Activated CD8-positive, alpha-beta memory T cell treated with anti-CD3 and anti-CD28 coated beads, Interleukin-2, amount 50 U/mL, for 48 hours (primary cell): ENCODE measurements at places on chromosomes 13 and 19.

GRCh38 chr13:76790526-76790925, 95.7 kb downstream of the KCTD12 start:
- no peak for DNase-seq

GRCh38 chr19:44648631-44649251, 5.0 kb downstream of the PVR start:
- no peak for DNase-seq

GRCh38 chr13:34294483-34295129, 476.7 kb downstream of the RFC3 start:
- DNase-seq = no peak

DNA sequence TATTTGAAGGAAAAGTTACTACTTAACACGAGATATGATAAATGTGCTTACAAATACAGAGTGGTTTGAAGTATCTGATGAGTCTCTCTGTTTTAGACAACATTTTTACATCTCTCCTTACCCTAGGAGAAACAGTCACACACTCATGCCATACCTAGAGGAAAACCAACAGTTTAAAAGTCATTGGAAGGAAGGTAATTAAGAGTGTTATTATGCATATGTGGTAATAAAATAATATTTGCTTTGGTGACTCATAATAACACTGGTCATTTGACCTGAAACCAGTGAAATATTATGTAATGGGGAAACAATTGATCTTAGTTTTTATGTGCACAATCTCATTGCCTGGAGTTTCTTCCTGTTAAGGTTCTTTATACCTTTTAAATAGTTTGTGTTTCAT, 136.9 kb upstream of the SOX21 start:
- no peak for DNase-seq

GRCh38 chr19:38977445-38978325, 2.1 kb upstream of the FBXO17 start:
- DNase-seq = peak; percentile 79

DNA sequence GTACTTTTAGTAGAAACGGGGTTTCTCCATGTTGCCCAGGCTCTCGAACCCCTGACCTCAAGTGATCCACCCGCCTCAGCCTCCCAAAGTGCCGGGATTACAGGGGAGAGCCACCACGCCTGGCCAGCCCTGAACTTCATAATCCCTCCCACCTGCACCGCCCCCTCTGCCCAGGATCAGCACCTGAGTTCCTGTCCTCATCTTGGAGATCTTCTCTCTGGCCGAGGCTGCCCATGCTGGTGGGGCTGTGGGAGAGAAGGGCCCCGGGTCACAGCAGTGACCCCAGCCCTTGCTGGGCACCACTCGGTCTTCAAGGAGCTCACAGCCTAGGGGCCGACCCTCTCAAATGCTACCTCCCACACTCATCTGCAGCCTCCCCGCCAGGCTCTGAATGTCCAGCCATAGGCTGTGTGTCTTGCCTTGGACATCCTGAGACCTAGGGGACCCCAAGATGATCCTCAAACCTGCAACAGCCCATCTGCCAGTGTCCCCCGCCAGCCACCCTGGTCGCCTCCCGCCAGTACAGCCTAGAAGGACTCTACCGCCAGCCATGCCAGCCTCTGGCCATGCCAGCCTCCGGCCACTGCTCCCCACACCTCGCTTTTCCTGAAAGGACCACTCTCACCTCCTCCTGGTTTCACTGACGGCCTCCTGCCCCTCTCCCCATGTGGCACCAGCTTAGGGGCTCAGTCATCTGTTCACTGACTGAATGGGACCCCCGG, 1.5 kb downstream of the ATP8B3 start:
- DNase-seq = no peak

- no peak for DNase-seq
These were observed 54.8 kb upstream of the SOX1 start for GRCh38 chr13:112012016-112012704.

DNA sequence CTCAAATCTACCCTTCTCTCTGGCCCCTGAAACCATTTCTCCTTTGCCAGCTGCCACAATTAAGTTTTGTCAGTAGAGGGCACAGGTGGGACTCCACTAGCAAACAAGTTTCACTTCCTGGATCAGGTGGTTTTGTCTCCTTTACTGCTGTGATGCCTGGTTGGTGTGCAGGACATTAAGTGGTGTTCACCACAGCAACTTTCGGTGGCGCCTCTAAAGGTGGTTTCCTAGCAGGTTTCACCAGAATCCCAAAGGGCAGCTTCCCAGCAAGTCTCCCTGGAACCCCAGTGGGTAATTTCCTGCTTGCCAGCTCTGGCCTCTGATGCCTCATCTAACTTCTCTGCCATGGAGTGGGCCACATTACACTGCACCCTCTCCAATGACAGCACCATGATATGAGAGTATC, 16.6 kb downstream of the MED4 start:
- DNase-seq = no peak

DNA sequence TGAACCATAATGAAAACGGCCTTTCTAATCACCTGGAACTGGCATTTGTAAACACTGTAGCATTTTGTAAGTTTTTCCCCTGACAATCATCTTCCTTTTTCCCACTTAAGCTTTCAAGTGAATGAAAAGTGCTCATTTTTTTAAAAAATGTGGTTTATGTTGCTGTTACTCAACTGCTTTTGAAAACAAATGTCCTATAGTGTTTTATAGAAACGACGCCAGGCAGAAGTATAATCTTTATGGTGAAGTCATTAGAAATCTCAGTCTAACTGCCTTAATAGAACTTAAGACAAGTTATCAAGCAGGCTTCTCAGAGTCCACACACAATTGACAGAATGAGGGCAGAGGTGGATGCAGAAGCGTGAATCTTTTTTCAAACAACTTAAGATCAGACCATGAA, 442.3 kb downstream of the KLF12 start:
- no peak for DNase-seq

DNA sequence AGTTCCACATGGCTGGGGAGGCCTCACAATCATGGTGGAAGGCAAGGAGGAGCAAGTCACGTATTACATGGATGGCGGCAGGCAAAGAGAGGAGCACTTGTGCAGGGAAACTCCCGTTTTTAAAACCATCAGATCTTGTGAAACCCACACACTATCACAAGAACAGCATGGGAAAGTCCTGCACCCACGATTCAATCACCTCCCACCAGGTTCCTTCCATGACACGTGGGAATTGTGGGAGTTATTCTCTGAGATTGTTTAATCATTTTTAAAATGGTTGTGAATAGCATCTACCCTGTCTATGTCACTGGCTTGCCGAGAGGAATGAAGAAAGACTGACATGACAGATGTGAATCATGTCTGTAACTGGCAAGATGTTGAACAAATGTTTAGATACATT, 301.7 kb downstream of the HS6ST3 start:
- DNase-seq = no peak

- DNase-seq = no peak
These were observed 5.2 kb downstream of the AKT2 start for GRCh38 chr19:40279761-40280607.

DNA sequence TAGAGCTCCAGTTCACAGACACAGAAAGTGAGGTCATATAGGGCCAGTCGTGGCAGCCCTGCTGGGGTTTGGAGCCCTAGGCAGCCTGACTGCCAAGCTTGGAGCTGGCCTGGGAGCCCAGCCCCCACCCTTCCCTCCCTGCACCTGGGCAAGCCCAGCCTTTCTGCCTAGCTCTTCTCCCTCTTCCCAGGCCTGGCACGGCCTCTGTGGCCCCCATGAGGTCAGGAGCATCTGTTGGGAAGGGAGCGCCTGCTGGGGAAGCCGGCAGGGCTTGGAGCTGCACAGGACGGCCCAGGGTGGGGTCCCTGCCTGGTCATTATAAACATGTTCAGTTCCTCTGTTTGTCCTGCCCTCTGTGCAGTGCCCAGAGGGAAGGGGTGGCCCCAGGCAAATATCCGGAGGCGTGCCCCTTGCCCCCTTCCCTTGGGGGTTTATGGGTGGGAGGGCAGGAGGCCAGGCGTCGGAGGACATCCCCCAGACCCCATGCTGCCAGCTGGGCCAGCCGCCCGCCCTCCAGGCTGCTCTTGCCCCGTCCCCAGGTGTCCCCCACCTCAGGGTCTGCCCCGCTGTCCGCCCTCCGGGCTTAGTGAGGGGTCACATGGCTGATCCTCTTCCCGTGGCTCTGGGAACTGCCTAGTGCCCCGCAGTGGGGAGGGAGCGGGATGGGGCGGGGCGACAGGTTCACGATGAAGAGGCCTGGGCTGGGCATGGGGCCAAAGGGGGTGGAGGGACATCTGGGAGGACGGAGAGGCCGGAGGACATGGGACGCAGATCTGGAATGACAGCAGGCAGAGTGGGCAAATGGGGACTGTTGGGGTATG, 30.0 kb upstream of the NCCRP1 start:
- DNase-seq = no peak

GRCh38 chr13:27450921-27451471, 632 bp upstream of the MTIF3 start:
- peak; percentile 71 for DNase-seq

DNA sequence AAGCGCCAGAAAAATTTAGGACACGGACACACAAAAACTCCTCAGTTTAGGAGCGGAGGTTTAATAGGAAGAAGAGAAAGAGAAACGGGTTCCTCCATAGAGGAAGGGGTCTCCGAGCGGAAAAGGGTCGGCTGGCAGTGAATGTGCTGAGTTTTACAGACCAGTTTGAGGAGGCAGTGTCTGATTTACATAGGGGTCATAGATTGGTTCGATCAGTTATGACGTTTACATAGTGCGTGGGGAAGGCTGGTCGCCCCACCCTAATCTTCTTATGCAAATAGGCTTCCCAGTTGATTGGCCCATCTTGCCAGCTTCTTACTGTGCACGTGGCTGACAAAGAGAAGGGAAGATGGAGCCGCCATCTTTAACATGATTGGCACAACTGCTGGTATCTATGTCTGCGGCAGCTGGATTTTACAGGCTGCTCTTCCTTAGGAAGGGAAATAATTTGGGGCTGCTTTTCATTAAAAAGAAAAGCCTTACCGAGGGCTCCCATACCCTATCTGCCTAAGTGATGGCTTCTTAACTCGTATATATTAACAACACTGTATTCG, 1.2 kb upstream of the ZNF225 start:
- DNase-seq = no peak

DNA sequence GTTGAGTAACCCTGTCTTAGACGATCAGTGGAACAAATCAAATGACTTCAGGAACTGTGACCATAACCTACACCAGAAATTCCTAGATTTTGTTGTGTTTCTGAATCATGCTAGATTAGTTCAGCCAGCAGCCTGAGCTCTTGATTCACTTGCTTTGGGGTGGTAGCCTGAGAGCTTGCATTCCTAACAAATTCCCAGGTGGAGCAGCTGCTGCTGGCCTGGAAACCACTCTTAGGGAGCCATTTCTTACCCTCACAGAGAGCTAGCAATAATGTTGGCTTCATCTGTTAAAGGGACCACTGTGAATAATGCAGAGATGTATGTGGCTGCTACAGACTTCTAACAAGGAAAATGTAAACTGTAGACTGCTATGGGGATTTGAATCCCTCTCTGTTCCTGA, 388.1 kb upstream of the PRR20A start:
- DNase-seq = no peak

- DNase-seq = no peak
These were observed 104.7 kb upstream of the FREM2 start for GRCh38 chr13:38582133-38582532.

- DNase-seq = no peak
These were observed 122.1 kb downstream of the CYSLTR2 start for GRCh38 chr13:48775804-48776203.

DNA sequence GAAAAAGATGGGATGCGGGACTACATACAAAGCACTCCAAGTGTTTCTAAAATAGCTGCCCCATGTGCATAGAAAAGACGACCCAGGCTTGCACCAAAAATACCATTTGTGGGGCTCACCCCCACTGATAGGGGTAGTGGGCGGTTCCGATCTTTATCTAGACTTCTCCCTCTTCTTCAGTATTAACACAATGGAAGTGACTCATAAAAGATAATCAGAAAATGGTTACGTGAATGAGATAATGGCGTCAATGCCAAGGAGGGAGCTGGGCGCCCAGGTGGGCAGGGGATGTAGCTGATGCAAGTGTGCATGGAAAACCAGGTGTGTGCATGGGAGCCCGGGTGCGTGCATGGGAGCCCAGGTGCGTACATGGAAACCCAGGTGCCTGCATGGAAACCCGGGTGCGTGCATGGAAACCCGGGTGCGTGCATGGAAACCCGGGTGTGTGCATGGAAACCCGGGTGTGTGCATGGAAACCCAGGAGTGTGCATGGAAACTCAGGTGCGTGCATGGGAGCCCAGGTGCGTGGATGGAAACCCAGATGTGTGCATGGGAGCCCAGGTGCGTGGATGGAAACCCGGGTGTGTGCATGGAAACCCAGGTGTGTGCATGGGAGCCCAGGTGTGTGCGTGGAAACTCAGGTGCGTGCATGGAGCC, 32.7 kb downstream of the LAMP1 start:
- DNase-seq = no peak

- DNase-seq = no peak
These were observed 26.4 kb upstream of the SLC7A1 start for GRCh38 chr13:29621841-29622240.

DNA sequence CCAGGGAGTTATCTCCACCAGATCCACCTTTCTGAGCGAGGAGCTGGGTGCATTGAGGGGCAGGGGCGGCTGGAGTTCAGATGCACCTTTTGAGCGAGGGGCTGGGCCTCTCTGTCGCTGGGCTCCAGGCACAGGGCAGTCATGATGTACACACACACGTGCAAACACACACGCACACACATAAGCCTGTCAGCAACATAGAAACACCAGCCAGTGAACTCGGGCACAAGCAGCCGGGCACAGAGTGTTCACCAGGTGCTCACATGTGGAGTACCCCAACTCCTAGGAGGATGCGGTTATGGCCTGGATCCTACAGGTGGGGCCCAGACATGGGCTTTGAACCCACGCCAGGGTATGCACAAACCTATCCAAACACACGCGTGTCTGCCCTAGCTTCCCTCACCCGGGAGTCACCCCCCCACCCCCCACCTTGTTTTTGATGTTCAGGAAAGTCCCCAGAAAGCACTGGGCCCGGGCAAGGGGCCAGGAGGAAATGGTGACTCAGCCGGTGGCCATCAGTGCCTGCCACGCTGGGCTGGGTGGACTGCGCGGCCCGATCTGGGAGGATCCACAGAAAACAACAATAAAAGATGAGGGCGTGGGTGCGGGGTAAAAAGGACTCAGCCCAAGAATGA, 13.3 kb downstream of the ARRDC2 start:
- peak; percentile 72 for DNase-seq

GRCh38 chr13:90622541-90622940, 724.9 kb upstream of the MIR17HG start:
- DNase-seq = no peak

DNA sequence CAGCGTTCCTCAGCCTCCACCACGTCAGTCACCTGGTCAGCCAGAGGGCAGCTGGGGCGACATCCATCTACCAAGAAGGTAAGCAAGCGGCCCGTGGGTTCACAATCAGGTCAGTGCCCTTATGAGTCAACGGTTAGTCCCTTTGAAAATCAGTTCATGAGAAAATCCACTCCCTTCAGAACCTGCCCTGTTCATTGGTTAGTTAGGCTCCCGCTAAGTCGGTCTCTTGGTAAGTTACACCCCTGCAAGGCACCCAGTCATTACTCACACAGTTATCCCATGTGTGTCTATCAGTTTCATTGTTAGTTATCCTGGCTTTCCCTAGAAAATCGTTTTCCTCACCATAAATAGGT, 564 bp downstream of the SIGLECL1 start:
- DNase-seq = no peak

GRCh38 chr19:1401138-1401888, at the start of gene GAMT:
TSS of gene GAMT (minus strand) at chr19:1401542. CDS start at chr19:1401476, 66 bp downstream.
- DNase-seq = peak; percentile 79

GRCh38 chr13:71304861-71305260, 562.1 kb downstream of the DACH1 start:
- no peak for DNase-seq
